ENCODE measurements at places on chromosomes 7 and 10.

- no peak for DNase-seq
Measured at GRCh38 chr7:114889646-114890285, 32.1 kb upstream of the MDFIC start.

- DNase-seq: no peak
Measured at GRCh38 chr10:100570506-100570905, 34.8 kb downstream of the HIF1AN start.

- DNase-seq: peak; percentile 50
Measured at GRCh38 chr7:23471106-23471859, 992 bp upstream of the IGF2BP3 start.

DNA sequence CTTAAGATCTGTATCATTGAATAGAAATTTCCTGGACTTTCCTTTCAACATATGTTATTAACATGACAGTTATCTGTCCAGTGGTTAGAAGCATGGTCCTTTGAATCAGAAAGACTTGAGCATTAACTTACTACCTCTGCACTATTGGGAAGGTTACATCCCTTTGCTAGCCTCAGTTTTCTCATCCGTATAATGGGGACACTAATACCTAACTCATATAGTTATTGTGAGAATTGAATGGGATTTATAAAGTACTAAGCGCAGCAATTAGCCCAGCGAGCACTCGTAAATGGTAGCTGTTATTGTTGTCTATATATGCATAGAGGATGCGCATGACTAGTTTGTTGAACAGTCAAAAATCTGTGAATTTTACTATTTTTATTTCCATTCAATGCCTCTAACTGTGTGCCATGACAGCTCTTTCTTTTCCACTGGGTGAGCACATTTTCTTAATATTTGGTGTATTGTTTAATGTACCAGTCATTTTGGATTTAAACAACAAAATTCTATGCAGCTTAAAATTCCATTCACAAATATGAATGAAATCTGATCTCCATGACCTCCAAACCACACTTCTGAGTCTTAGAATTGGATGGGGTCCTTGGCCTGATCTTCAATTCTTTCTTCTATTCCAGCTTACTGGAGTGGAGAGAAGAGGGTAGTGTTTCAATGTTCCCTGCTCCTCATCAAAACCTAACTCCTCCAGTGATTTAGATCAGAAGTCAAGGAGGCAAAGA, 65.0 kb downstream of the CACNB2 start:
- no peak for DNase-seq

GRCh38 chr7:8628656-8629055, 195.2 kb downstream of the NXPH1 start:
- no peak for DNase-seq

DNA sequence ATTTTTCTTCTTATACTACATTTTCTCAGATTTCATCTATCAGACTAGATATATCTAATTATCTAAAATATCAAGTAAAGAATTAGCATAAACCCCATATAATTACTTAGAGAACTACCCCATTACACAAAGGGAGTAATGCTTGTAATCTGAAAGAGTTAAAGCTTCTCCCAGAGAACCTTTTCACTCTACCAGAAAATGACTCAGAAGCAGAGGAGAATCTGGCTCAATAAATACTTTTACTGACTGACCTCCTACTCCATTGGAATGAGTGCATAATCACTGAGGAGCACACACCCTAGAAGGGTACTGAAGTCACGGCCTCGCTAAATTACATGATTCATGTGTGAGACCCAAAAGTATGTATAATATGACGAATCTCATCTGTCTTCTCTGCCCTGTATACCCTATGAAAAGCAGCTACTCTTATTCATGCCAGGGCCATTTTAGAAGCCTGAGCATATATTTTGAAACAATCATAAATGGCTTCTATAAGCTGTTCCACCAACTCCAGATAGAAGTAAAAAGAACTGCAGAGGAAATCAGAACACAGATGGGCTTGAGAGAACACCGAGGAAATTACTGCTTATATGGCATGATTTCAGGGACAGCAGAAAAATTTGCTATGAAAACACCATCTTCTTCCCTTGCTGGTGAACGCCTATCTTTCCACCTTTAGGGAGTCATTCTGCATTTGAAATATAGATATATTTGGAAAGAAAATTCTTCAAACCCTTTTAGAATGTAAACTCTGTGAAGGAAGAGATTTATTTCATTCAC, 32.7 kb downstream of the DNMBP start:
- peak; percentile 17 for DNase-seq

GRCh38 chr7:90824386-90825307, 228.5 kb downstream of the CDK14 start:
- peak; percentile 27 for DNase-seq

DNA sequence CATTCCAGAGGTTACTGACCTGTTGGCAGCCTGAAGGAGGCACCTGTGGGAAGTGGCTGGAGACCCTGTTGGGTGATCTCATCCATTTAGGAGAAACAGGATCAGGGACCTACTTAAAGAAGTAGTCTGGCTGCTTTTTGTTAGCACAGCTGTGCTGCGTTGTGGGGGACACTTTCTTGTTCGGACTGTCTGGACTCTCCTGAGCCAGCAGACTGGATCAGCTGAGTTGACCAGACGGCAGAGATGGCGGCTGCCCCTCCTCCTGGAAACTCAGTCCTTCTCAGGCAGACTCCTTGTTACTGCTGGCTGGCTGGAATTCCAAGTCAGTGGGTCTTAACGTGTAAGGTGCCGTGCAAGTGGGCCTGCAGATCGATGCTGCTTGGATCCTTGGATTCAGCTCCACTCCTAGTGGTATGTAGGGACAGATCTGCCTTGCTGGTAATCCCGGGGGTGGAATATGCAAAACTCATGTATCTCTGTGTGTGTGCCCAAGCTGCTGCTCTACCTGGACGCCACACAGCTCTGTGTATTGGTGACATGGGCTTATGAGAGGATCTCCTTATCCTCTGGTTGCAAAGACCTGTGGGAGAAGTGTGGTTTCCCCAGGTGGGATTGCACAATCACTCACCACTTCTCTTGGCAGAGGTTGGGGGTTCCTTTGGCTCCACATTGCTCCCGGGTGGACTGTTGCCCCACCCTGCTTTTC, 87.3 kb downstream of the CCSER2 start:
- DNase-seq: no peak

GRCh38 chr10:75375838-75376237, 25.7 kb downstream of the ZNF503 start:
- DNase-seq: no peak

GRCh38 chr7:135164357-135165061, 6.0 kb downstream of the CYREN start:
- peak; percentile 23 for DNase-seq

DNA sequence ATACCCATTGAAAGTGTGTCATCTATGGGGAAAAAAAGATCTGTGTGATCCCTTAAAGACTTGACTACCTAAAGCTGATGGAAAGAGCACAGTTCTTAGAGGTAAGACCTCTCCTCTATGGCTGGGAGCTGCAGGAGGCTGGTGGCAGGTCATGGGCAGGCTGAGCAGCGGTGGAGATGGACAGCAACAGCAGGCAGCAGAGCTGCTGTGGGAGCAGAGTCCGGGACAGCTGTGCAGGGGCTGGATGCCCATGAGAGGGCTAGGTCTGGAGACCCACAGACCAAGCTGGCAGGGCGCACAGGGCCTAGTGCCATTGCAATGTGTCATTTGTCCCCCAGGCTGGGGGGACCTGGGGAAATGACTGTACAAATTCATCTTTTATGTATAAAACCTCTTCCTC, 13.4 kb upstream of the EPHA1 start:
- DNase-seq: no peak

DNA sequence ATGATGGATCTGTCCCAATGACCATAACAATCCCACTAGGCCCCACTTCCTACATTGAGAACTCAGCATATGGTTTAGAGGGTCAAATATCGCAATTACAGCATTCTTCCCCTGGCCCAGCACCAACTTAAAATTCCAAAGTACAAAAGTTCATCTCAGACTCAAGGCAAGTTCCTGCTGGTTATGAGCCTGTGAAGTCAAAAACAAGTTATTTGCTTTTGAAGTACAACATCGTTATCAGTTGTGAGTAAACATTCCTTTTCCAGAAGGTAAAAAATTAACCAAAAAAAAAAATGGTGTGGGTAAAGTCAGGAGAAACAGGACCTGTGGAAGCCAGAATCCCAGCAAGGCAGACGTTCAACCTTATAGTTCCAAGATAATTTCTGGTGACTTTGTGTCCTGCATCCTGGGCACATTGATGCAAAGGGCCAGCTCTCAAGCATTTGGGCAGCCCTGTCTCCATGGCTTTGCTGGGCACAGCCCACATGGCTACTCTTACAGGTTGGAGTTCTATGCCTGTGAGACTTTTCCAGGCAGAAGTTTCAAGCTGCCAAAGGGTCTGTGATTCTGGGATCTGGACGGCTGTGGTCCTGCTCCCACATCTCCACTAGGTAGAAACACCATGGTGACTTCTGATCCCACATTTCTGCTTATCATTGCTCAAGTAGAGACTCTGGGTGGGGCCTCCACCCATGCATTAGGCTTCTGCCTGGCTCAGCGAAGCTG, 37.5 kb downstream of the AKR1C8 start:
- no peak for DNase-seq

GRCh38 chr7:107969856-107970255, 33.1 kb downstream of the LAMB1 start:
- DNase-seq: peak; percentile 25

DNA sequence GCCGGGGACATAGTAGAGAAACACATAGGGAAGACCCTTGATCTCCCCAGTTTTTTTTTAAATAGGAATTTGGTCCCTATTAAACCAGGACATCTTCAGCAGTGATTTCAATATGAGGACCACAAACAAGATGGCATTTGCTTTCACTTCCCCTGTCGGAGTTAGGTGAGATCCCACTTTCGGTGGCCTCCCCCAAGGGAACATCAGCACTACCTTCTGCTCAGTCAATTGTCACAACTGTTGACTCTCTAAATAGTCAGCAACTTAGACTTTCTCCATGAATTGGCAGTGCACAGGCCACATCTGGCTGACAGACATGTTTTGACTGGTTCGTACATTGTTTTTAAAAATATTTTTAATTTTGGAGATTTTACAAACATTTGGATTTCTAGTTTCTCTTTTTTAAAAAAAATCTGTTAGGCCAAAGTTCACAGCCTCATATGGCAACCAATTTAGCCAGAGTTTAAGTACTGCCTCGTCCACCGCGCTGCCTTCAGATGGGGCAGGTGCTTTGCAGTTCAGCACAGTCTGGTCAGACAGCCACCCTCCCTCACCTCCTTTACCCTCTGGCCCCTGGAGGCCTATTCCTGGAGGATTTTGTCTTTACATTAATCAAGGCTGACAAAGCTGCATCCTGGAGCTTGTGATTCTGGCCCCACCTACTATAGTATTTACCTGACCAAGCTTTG, 139.2 kb upstream of the PRR15 start:
- no peak for DNase-seq

DNA sequence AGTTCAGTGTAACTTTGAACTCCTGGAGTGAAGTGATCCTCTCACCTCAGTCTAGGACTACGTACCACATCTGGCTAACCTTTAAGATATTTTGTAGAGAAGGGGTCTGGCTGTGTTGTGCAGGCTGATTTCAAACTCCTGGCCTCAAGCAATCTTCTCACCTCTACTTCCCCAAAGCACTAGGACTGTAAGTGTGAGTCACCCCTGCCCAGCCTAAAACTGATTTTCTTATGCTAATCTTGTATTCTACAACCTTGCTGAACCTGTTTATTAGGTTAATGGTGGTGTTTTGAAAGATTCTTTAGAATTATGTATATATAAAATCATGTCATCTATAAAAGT, 58.0 kb downstream of the LCOR start:
- no peak for DNase-seq

DNA sequence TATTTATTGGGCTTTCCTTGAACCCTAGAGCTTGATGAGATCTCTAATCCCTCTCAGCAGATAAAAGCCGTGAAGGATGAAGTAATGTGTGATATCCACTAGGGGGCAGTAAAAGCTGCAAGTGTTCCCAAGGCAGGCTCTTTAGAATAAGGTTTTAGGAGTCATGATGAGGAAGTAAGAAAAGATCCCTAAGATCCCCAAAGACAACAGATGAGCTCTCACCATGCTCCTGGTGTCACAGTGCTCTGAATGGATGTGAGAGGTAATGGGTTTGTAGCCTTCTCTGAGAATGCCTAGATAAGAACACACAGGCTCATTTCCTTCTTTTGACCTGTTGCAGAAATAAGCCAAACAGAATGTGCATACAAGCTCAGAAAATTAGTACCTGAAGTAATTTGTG, 70.4 kb upstream of the ITPRID1 start:
- peak; percentile 74 for DNase-seq

DNA sequence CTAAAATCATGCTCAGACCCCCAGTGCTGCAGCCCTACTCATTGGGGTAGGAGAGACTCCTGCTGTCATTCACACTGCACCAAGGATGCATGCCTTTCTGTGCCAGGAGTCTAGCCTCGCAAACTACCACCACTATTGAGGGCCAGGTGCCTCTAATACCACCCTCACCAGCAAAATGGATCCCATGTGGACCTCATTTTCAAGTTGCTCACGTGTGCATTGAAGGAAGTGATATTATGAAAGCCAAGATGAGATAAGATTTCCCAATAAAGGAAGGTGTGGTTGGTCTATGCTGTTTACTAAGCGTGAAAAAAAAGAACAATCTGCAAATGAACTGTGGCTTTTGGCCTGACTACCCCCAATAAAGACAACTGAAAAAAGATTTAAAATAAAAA, 7.2 kb upstream of the LAMTOR4 start:
- no peak for DNase-seq

GRCh38 chr10:1190791-1191490, 134.8 kb downstream of the WDR37 start:
- no peak for DNase-seq

GRCh38 chr7:46072722-46073121, 151.7 kb upstream of the IGFBP3 start:
- DNase-seq: no peak
